Purkinje cell (primary cell): ENCODE measurements at places on chromosomes 7 and 10. TPM values are rescaled to one million over a fixed set of nuclear protein-coding genes. Genes with fewer than 3 reads are reported as not detected.

The CLDN4 gene
- not detected in 2 replicates for polyA plus RNA-seq

The FGFBP3 gene
- polyA plus RNA-seq: 0.77 TPM in 1 of 2 replicates, not detected in the other

The LAMB1 gene
- 28.9 and 42.0 TPM in 2 replicates for polyA plus RNA-seq

The HTR7 gene
- polyA plus RNA-seq: 3.1 and 3.6 TPM in 2 replicates

The C7orf33 gene
- not detected in 2 replicates for polyA plus RNA-seq

The TET1 gene
- 1.8 and 2.1 TPM in 2 replicates for polyA plus RNA-seq

The MSRB2 gene
- polyA plus RNA-seq: 32.7 and 68.6 TPM in 2 replicates

The LIPK gene
- polyA plus RNA-seq: not detected in 2 replicates

The HECW1 gene
- polyA plus RNA-seq: 9.0 and 12.2 TPM in 2 replicates

The HACD1 gene
- 3.2 and 5.2 TPM in 2 replicates for polyA plus RNA-seq
